Activated naive CD4-positive, alpha-beta T cell treated with anti-CD3 and anti-CD28 coated beads, Interleukin-2, amount 10 ng/mL, durations not matched to agents 7 days and 5 days (primary cell): ENCODE measurements at places on chromosomes 6 and 20.

DNA sequence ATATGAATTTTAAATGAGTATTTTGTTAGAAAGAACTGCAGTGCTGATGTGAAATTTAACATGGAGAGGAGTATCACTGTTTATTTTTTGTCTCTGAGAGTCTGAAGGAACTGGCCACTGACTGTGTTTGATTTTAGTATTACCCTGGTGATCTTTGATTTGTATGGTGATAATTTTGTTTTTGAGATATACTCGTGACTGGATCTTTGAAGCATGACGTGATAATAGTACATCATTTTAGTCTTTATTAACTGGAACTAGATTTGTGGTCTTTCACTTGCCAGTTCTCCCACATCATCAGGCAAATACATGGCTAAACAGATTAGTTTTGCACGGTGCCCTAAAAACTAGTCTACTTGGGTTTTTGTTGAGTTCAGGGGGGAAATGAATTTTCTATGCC is 55.5 kb downstream of the ARID1B start:
- peaks cover 25% of the 10 kb centered on the region for H3K36me3 ChIP-seq
- H3K27ac ChIP-seq: no peak overlapping the region

GRCh38 chr20:19026901-19027644 is 185.4 kb upstream of the SLC24A3 start:
- no peaks in the 10 kb centered on the region for H3K36me3 ChIP-seq
- no peak overlapping the region for H3K27ac ChIP-seq
- H3K4me1 ChIP-seq: no peaks in the 10 kb centered on the region
- no peak overlapping the region for H3K4me3 ChIP-seq
- no peak for DNase-seq
- no peaks in the 10 kb centered on the region for H3K27me3 ChIP-seq

DNA sequence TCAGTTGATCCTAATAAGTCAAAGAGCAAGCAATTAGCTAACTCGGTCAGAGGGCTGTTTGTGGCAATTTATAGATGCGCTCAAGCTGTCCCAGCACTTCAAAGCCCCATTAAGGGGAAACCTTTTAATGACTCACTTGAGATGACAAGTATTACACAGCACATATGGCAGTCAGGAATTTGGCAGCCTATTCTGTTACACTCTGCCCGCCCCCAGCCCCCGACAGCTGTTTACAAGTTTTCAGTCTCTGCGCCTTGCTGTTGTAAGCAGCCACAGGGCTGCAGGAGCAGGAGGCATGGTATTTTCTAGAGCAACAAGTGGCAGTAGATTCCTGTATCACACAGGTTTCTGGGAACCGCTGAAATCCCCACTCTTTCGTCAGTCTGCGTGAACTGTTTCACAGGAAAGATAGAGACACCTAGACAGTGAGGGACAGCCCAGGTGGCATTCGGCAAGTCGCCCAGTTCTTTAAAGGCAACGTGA is 263.0 kb downstream of the FOXC1 start:
- DNase-seq: no peak
- H3K36me3 ChIP-seq: no peaks in the 10 kb centered on the region
- H3K4me3 ChIP-seq: no peak overlapping the region
- H3K4me1 ChIP-seq: no peaks in the 10 kb centered on the region
- no peaks in the 10 kb centered on the region for H3K27me3 ChIP-seq

- no peak overlapping the region for H3K4me3 ChIP-seq
- H3K27ac ChIP-seq: no peak overlapping the region
- peaks cover 26% of the 10 kb centered on the region for H3K27me3 ChIP-seq
- no peak for DNase-seq
These were observed 38.7 kb downstream of the LAMA4 start for GRCh38 chr6:112215488-112216284.

GRCh38 chr6:143167224-143167623 is 106.5 kb downstream of the AIG1 start:
- no peak overlapping the region for H3K27ac ChIP-seq
- H3K36me3 ChIP-seq: peaks cover 1% of the 10 kb centered on the region
- no peak overlapping the region for H3K4me3 ChIP-seq

- no peaks in the 10 kb centered on the region for H3K4me1 ChIP-seq
- no peak for DNase-seq
- H3K36me3 ChIP-seq: no peaks in the 10 kb centered on the region
- no peak overlapping the region for H3K27ac ChIP-seq
- H3K27me3 ChIP-seq: no peaks in the 10 kb centered on the region
These were observed 281.4 kb downstream of the SMOC2 start for GRCh38 chr6:168722397-168722796.

DNA sequence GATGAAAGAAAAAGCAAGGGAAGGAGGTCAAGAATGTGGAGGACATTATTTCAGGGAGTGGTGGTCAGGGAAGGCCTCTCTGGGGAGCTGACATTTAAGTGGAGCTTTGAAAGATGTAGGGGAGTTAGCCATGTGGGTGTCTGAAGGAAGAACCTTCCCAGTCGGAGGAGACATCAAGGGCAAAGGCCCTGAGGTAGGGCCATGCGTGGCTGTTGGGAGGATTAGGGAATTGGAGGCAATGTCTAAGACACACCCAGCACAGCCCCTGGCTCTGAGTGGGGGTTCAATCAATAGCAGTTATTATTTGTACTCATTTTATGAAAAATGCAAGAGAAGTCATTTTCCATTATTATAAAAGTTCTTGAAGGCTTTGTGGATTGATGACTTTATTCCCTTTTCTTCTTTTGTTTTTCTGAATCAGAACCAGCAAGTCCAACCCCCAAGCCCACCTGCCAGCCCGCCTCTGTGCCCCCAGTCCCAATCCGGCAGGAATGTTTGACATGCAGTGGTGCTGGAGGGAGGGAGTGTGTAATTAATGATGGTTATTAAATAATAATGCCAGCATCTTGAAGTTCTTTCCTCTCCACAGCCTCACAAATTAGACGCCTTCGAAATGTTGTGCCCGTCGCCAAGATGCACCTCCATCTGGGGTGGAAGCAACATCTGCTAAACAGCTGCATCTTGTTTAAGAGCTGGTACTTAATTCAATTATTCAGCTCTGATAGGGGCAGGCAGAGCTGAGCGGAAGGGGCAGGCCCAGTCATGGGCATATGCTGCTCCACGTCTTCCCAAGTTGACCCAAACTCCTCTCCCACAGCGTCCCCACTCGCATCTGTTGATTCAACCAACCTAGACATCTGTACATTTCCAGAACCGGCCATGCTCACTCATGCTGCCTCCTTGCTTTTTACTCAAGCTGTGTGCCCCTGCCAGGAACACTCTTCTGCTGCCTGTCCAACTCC is 81.3 kb upstream of the SIRPA start:
- no peak overlapping the region for H3K4me3 ChIP-seq
- H3K4me1 ChIP-seq: peaks cover 16% of the 10 kb centered on the region
- no peaks in the 10 kb centered on the region for H3K36me3 ChIP-seq
- H3K27me3 ChIP-seq: peaks cover 82% of the 10 kb centered on the region

DNA sequence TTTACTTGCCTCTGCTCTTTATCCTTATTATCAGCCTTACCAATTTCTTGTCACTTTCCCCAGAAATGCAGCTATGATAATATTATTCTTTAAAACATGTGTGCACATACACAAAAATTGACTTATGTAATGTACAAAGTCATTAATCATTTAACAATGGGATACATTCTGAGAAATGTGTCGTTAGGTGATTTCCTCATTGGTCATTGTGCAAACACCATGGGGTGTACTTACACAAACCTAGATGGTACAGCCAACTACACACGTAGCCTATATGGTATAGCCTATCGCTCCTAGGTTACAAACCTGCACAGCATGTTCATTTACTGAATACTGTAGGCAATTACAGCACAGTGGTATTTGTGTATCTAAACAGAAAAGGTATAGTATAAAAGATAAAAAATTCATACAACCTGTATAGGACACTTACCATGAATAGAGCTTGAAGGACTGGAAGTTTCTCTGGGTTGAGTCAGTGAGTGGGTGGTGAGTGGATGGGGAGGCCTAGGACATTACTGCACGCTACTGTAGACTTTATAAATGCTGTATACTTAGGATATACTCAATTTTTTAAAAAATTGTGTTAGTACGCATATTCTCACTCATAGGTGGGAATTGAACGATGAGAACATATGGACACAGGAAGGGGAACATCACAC is 56.9 kb downstream of the HIVEP1 start:
- H3K4me3 ChIP-seq: no peak overlapping the region
- peaks cover 3% of the 10 kb centered on the region for H3K36me3 ChIP-seq
- DNase-seq: no peak
- peaks cover 26% of the 10 kb centered on the region for H3K4me1 ChIP-seq

DNA sequence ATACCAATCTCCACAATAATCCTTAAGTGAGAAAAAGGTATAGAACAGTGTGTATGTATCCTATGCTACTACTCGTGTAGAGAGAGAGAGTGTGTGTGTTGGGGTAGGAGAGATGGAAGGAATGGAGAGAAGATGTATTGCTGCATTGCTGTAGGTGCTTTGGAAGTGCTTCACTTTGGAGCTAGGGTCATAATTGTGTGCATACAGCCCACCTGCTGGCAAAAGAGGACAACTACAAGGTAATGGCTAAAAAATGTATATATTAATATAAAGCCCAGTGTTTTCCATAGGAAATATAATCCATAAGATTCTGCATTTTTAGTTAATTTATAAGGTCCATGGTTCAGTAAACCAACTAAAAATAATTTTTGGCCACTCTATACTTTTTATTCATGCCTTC is 36.1 kb downstream of the SERAC1 start:
- peak; percentile 28 for DNase-seq
- no peaks in the 10 kb centered on the region for H3K27me3 ChIP-seq
- no peak overlapping the region for H3K27ac ChIP-seq
- peaks cover 1% of the 10 kb centered on the region for H3K36me3 ChIP-seq
- no peak overlapping the region for H3K4me3 ChIP-seq

- peaks cover 5% of the 10 kb centered on the region for H3K27me3 ChIP-seq
- no peaks in the 10 kb centered on the region for H3K36me3 ChIP-seq
- no peak for DNase-seq
- no peaks in the 10 kb centered on the region for H3K4me1 ChIP-seq
- H3K4me3 ChIP-seq: no peak overlapping the region
These were observed 232.4 kb upstream of the FOXQ1 start for GRCh38 chr6:1079525-1079924.

DNA sequence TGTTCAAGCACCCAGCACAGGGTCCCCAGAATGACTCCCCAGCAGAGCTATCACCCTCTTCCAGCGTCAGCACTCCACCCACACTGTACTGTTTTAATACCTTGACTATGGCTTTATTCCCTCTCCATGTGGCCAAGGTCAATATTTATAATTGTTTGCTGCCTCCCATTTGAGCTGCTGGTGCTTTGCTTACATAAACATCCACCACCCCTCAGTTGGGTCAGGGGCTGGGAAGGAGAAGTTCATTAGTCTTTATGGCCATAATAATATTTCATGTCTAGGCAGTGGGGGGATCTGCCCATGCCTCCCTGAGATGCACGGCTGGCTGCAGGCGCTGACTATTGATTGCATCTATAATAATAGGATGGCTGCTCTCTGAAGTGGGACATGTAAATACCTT is 41.8 kb upstream of the SAYSD1 start:
- H3K4me1 ChIP-seq: peaks cover 18% of the 10 kb centered on the region
- H3K27ac ChIP-seq: no peak overlapping the region

DNA sequence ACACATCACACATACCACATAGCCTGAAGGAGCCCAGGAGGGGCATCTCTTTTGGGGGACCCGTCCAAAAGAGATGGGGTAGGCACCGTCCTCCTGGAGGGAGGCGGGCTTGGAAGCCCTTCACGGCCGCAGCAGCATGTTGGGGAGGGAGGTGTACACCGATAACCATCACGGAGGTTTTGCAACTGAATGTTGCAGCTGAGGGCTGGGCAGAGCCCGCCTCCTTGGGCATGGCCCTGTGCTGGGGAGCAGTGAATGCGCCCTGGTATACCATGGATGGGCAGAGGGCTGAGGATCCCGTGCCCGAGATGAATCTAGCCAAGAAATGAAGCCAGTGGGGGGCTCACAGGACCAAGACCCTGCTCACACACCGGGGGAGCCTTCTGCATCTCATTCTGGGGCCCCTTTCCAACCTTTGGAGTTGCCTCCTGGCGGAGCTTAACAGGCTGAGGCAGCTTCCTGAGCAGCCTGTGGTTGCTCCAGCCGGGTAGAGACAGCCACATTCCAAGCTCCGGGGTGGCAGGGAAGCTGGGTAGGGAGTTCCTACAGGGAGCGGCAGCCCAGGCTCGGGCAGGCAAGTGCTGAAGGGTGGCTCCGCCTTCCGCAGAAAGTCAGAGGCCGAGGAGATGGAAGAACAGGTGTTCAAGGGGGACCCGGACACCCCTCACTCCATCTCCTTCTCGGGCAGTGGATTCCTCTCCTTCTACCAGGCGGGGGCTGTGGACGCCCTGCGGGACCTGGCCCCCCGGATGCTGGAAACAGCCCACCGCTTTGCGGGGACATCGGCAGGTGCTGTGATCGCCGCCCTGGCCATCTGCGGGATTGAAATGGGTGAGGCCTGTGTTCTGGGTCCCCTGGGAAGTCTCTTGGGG is at the start of gene PNPLA1:
TSS of gene PNPLA1 (plus strand) at position 227 of the 872 bp plus-strand sequence. CDS start at position 627, 400 bp downstream.
- no peak within 1 kb of the TSS for H3K27ac ChIP-seq
- H3K27me3 ChIP-seq: peaks cover 47% of the 10 kb centered on the region
- DNase-seq: no peak

DNA sequence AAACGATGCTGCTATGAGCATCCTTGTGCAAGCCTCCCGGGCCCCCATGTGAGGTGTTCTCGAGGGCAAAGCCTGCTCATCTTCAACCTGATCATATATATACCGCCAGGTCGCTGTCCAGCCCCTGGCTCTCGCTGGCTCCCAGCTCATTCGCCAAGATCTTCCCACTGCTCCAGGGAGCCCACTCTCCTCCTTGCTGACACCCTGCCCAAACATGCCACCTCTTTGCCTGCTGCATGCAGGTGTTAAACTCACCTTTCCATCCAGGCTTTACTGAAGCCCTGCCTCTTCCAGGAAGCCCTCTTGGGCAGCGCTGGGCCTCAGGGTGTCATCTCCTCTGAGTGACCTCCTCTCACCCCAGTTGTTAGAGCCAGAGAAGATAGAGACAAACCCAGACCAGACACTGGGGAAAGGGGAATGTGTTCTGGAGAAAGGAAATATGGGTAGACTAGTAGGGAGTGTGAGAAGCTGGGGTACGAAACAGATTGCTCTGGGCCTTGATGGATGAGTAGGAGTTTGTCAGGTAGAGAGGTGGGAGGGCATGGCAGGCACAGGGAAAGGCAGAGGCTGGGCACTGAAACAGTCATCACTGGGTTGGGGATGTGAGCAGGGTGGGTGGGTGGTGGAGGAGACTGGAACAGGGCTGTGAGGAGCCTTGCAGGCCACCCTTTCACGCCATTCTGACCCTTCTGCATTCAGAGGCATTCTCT is 1.2 kb upstream of the DLGAP4 start:
- no peaks in the 10 kb centered on the region for H3K36me3 ChIP-seq
- H3K4me3 ChIP-seq: no peak overlapping the region
- DNase-seq: no peak
- H3K27ac ChIP-seq: no peak overlapping the region
